ENCODE measurements at places on chromosomes 3 and 15.
A peak's percentile ranks its signal among the peaks of the same experiment; 100 is the strongest.

- DNase-seq, result no peak
Observed at GRCh38 chr3:140270329-140270728, 335.3 kb downstream of the CLSTN2 start.

GRCh38 chr3:5766848-5767247, 579.3 kb downstream of the EDEM1 start:
- DNase-seq, result no peak

DNA sequence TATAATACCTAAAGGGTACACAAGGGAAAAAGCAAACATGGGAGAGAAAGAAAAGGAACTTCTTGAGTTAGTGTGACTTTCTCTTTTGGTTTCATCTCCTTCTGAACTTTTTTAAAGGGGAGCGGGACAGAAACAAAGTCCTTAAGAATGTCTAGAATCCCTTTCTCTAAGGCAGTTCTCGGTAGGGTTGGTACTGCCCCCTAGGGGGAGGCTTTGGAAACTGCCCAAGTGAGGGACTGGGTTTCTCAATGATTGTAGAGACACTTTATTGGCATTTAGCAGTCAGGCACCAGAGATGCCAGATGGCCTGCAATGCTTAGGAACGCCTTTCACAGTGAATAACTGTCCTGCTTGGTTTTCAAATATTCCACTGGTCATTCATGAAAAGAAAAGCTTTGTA, 172.7 kb downstream of the WDR72 start:
- DNase-seq, result no peak

DNA sequence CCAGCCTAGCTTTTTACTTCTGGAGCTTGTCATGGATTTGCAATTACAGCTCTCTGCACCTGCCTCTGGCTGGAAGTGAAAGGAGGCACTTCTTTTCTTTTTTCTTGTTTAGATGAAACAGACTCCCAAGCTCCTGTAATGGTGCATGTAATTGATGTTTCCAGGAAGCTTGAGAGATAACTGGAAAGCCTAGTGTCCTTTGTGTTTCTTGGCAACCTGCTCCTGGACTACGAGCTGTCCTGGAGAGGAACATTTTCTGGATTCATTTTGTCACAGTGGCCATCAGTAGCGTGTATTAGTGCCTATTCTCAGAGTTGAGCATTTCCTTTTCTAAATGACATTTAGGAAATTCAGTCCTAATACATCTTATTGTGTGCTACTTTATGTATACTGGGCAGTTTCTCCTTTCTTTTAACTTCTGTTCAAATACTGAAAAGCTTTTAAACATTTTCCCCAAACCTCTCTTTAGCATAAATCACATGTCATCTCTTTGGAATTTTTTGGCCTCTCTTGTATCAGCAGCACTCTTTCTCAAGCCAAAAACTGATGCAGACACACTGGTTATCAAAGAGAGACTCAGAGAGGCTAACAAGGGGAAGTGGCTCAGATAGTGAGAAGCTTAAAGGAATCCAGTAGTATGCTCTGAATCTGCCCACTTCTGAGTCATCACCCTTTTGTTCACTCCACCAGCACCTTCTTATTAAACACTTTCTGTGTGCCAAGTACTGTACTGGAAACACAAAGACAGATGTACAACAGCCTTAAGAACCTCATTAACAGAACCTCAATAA, 62.6 kb upstream of the SLC2A2 start:
- DNase-seq, result peak; percentile 99

DNA sequence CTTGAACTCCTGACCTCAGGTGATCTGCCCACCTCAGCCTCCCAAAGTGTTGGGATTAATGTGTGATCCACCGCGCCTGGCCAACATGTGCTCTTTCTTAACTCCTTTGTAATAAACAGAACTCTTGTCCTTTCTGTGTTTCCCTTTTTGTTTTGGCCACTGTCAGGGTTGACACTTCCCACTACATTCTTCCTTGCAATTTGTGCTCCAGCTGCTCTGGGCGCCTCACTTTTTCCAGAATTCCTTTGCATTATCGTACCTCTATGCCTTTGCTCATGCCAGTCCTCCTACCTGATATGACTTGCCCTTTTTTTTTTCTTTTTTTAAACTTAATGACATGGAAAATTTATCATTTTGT, 38.8 kb upstream of the SMAD3 start:
- DNase-seq, result no peak

DNA sequence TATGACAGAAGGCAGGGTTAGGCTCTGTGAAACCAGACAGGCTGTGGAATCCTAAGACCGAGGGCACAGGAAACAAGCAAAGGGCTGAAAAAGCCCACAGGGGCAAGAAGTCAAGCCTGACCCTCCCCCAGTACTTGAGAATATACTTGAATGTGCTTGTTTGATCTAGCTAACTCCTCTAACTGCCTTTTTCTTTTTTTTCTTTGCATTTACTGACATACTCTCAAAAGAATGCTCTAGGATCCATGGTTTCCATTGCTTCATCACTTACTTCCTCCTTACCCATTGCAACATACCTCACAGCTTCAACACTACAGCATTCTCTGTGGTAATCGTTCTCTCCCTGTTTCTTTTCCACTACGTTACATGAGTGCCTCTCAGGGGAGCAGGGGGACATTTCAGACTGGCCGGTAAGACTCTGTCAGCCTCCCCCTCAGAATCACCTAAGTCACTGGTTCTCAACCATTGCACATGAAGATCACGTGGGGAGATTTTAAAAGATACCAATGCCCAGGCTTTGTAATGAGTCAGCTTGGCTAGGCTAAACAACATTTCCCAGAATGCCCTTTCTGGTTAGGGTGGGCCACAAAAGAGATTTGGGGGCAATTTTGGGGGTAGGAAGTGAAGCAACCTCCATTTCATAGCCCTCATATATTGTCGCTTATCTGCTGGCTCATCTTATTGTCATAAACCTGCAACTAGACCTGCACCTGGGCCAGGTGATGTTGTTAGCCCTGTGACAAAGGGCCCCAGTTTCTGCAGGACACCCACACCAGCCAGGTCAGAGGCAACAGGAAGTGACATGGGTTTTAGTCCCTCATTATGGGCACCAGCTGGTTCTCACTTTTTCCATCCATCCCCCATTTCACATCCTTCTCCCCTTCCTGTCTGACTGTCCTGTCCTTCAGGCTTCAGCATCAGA, 24.6 kb upstream of the RSL24D1 start:
- DNase-seq, result peak; percentile 94
